ENCODE measurements at places on chromosomes 11 and 22.

- no peak for DNase-seq
Observed at GRCh38 chr11:20310137-20310536, 53.4 kb upstream of the HTATIP2 start.

DNA sequence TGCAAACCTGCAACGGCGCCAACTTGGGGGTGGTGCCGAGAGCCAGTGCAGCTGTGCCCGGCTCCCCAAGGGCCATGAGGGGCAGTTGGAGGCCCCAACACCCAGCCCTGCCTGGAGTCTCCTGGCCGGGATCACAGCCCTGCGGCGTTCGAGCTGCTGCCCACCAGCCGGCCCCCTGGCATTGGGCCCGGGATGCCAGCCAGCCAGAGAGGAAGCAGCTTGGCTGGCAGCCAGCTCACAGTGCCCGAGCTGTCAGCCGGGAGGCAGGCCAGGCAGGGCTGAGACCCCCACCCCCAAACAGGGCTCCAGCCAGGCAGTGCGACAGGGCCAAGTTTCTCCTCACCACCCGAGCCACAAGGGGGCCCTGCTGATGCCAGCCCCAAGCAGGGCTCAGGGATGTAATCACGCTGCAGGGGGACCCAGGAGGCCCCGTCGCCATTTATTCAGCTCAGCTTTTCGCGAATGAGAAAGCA is 26.0 kb upstream of the TCF20 start:
- DNase-seq, result no peak

DNA sequence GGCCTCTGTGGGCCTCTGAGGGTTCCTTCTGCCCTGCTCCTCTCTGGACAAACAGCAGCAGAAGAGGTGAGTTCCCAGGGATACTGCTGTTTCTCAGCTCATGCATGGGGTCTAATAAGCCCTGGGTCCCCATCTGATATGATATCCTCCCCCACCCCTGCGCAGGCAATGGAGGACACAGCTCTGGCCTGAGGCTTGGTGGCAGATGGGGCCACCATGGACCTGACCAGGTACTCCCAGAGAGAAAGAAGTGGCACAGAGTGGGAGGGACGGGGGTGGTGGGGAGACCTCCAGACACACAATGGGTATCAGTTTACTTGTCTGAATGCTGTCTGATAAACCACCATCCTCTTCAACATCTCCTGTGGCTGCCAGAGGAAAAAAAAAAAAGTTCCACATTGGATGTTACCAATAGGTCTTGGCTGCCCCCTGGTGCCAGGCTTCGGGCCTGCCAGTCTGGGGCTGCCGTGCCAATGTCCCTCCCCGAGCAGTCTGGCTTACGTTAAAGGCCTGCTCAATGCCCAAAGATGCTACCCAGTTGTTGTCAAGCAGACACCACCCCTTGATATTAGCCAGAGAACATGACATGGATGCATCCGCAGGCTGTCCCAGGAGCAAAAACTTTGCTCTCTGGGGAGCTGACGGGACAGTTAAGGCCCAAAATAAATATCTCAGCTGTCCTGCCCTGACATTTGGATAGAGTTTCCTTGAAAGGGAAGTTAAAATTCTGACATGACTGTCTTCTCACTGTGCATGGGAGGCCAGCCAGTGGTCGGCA is 27.9 kb upstream of the ABCC8 start:
- DNase-seq, result peak; percentile 47

DNA sequence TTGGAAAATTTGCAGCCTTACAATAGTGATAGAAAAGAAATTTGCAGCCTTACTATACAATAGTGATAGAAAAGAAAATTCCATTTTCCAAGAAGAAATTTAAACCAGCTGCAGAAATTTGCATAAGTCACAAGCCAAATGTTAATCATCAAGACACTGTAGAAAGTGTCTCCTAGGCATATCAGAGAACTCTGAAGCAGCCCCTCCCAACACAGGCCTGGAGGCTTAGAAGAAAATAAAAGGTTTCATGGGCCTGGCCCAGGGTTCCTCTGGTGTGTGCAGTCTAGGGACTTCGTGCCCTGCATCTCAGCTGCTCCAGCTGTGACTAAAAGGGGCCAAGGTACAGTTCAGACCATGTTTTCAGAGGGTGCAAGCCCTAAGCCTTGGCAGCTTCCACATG is 6.0 kb downstream of the OR4A16 start:
- no peak for DNase-seq

- DNase-seq, result no peak
Observed at GRCh38 chr22:19823191-19823901, 31.3 kb downstream of the GNB1L start.

DNA sequence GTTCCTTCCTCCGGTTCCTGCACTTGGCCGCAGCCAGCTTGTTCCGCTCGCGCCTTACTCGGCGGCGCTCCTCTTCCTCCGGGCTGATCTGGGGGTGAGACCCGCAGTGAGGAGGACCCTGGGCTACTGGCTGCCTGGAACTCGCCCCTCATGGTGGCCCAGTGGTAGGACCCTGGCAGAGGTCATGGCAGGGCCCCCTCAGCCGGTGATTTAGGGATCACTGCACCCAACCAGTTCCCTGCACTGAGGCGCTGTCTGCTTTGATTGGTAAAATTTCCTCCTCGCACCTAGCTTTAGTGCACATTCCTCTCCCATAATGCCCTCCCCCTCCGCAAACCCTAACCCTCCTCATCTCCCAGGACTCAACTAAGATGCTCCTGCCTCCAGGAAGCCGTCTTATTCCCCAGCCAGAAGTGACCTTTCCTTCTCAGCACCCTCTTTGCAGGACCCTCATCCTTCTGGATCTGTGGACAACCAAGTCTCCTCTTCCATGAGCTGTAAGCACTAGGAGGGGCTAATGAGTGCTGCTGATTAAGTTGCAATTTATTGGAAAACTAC is 3.6 kb downstream of the CCDC85B start:
- no peak for DNase-seq

Measured in amniotic stem cell (primary cell).